ENCODE measurements at places on chromosomes 1 and 21.

DNA sequence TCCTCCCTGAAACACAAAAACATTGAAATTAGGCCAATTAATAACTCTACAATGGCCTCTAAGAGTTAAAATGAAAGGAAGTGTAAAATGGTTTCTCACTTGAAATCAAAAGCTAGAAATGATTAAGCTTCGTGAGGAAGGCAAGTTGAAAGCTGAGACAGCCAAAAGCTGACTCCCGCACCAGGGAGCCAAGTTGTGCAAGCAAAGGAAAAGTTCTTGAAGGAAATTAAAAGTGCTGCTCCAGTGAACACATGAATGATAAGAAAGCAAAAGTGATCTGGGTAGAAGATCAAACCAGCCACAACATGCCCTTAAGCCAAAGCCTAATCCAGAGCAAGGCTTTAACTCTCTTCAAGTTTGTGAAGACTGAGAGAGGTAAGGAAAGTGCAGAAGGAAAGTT is 22.8 kb downstream of the CYYR1 start:
- no peak for DNase-seq

GRCh38 chr1:94033849-94034248 is 87.1 kb downstream of the ABCA4 start:
- DNase-seq: no peak

- no peak for DNase-seq
Measured at GRCh38 chr1:245261786-245262185, 107.0 kb downstream of the KIF26B start.

DNA sequence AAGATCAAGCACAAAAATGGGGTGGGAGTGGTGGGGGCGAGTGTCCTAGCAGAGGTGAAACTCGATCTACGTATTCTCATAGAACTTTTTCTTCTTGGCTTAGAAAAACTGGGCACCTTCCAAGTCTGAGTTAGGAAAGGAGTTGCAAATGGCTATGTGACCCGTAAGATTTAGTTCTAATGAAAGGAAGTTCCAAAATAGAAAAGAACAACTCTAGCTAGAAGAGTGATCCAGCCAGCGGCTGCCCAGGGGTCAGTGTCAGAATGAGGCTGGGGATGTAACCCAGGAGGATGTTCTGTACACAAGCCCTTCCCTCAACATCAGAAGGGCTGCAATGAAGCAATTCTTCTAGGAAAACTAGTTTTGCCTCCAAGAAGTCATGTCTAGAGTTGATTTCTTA is 5.2 kb downstream of the MTARC1 start:
- DNase-seq: no peak

DNA sequence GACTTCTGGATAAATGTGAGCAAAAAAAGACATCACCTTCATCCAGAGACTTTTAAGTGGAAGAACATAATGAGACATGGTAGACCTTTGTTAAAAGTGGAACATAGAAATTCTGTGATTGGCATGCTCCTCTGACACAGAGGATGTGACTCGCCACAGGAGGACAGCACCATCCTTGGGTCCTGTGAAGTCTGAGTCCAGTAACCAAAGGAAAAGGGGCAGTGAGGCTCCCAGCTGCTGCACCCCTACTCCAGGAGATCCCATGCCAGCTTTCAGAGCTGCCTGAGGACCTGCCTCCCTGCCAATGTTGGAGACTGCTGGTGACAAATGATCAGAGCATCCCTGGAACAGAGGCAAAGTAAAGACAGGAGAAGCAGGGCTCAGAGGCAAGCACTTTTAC is 136.2 kb downstream of the BRINP2 start:
- no peak for DNase-seq

Data from activated CD4-positive, alpha-beta T cell treated with anti-CD3 and anti-CD28 coated beads, Interleukin-2, amount 50 U/mL, for 24 hours (primary cell).